ENCODE measurements at places on chromosomes 2 and 18. TPM values are rescaled to one million over a fixed set of nuclear protein-coding genes. Genes with fewer than 3 reads are reported as not detected.

DNA sequence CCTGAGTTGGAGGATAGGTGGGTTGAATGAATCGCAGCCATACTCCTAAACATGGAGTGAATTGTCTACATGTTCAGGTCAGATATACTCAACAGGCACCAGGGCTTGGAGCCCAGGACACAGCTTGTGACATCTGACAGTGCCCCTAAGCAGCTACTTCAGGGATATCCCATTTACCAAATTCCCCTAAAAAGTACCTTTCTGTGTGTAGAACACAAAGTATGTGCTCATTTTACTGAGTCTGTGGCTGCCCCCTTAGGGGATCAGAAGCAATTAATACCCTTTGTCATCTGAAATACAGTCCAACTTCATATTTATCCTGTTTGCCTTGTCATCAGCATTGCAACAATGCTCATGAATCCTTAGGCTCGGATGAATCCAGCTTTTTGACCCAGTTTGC lies 20.8 kb downstream of the TNFRSF11A start:
- DNase-seq, result no peak

Gene MPP4
- total RNA-seq, result not detected

GRCh38 chr2:127611076-127611925 lies 34.7 kb upstream of the GPR17 start:
- DNase-seq, result no peak

- no peak for DNase-seq
Observed at GRCh38 chr18:52869942-52870907, 530.2 kb downstream of the DCC start.

GRCh38 chr2:63444565-63445288 lies 143.6 kb downstream of the WDPCP start:
- no peak for DNase-seq

Gene TXNDC2
- total RNA-seq, result 0.90 TPM

GRCh38 chr2:43194121-43194869 lies 32.1 kb downstream of the ZFP36L2 start:
- DNase-seq, result no peak

DNA sequence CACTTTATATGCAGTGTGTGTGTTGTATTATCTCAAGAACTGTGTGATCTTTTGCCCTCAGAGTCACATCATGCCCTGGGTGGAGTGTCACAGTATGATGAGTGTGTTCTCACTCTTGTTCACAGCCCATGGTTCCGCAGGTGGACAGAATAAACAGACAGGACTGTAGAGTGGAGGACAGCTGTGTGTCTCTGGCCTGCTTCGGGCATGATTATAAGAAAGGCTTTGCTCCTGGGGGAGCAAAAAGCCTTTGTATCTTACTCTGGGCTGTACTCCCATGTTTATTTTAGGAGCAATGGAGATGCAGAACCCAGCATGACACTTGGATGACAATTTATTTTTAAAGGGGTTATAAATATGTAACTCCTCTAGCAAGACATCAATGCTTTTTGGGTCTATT lies 371.7 kb upstream of the MEX3C start:
- no peak for DNase-seq

Gene TBR1
- not detected for total RNA-seq

GRCh38 chr2:226139759-226140158 lies 659.9 kb downstream of the IRS1 start:
- no peak for DNase-seq

DNA sequence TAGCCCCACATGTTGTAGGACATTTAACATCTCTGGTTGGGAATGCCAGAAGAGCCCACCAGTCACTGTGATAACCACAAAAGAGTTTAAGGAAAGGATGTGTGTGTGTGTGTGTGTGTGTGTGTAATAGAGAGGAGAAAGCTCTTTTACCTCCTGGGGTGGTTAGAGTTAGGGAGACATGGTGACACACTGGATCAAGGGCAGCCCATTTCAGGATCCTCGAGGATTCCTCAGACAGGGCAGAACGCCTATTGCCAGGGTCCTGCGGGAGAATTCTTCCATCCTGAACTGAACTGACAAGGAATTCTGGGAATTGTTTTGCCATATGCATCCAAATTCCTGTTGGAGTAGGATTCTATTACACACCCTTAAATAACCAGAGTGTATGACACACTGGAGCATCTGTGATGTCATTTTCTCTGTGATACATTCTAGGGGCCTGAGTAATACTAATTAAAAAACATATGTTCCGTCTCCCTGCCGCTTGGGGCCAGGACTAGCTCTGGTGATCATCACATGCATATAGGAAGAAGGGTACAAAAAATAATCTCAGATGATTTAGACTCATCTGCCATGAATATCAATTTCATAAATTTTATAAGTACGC lies 156.4 kb upstream of the MMADHC start:
- no peak for DNase-seq

- DNase-seq, result no peak
Observed at GRCh38 chr18:12011957-12012549, 30.7 kb downstream of the IMPA2 start.

- DNase-seq, result no peak
Observed at GRCh38 chr2:193187816-193188215, 993.1 kb upstream of the TMEFF2 start.

Gene CRYBA2
- not detected for total RNA-seq

DNA sequence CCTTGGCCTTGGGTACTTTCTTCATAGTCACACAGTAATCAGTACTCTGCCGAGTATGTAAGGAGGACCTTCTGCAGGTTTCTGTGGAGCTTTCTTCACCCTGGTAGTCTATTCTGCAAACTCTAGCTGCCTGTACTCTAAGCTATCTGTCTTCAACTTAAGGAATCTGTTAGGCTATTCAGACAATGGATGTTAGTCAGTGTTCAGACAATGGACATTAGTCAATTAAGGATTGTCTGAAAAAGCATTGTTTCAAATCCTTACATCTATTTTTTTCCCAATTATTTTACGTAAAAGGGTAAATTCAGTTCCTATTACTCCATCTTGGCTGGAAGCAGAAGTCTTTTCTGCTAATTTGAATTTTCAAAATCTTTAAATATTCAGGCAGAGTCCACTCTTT lies 75.7 kb downstream of the WDR7 start:
- no peak for DNase-seq

GRCh38 chr2:133177196-133177595 lies 391.1 kb downstream of the NCKAP5 start:
- no peak for DNase-seq

Gene CD207
- total RNA-seq, result not detected

Gene GPR155
- total RNA-seq, result 2.1 TPM

Gene DPP10
- not detected for total RNA-seq

- DNase-seq, result no peak
Observed at GRCh38 chr2:240799033-240799820, 20.8 kb downstream of the KIF1A start.

- DNase-seq, result no peak
Observed at GRCh38 chr2:224793946-224794345, 77.8 kb upstream of the CCDC195 start.

DNA sequence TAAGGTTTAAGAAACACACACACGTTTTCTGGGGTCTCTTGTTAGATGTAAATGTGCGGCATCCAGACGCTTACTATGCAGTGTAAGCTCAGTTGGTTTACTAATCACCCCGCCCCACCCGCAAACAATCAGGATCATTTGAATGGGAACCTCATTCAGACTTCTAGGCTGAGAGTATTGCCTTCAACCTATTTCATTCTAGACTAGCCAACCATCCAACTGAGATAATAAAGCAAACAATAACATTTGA lies 1.3 kb upstream of the FIGN start:
- no peak for DNase-seq

Gene KIF1A
- 132 TPM for total RNA-seq

GRCh38 chr18:68915061-68915460 lies 117.2 kb downstream of the CCDC102B start:
- no peak for DNase-seq

Gene CAVIN2
- 0.95 TPM for total RNA-seq

DNA sequence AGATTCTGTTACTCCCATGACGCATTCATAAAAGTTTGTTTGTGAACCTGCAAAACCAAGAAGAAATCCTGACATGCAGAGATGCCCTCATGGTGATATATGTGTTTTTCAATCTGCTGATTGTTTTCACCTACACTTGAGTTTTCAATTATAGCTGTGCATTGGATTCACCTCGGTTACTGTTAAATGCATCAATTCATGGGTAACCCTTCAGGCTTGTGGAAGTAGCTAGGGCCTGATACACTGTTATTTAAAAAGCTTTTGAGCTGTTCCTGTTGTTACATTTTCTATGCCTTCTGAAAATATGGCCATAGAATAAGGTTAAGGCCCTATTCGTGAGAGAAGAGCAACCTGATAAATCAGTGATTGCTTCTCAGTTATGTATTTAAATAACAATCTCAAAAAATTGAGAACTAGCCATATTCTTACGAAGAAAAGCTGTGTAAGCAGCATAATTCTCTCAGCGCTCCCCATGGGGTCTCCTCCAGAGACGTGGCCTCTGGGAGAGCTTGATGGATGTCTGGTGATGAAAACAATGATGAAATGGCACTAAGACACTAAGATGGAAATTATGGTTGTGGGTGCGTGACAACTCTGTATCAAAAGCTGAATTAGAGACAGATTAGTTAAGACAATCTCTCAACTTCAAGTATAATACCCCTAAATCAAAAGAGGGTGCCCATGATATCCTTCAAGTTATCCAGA lies 60.5 kb downstream of the RIT2 start:
- DNase-seq, result no peak

Data from Panc1 (cell line).